ENCODE measurements at places on chromosomes 7 and 10.

GRCh38 chr7:104149822-104150221 is 58.0 kb downstream of the ORC5 start:
- no peak for DNase-seq

- DNase-seq = no peak
Observed at GRCh38 chr7:142401951-142402350, 144.1 kb upstream of the PRSS58 start.

DNA sequence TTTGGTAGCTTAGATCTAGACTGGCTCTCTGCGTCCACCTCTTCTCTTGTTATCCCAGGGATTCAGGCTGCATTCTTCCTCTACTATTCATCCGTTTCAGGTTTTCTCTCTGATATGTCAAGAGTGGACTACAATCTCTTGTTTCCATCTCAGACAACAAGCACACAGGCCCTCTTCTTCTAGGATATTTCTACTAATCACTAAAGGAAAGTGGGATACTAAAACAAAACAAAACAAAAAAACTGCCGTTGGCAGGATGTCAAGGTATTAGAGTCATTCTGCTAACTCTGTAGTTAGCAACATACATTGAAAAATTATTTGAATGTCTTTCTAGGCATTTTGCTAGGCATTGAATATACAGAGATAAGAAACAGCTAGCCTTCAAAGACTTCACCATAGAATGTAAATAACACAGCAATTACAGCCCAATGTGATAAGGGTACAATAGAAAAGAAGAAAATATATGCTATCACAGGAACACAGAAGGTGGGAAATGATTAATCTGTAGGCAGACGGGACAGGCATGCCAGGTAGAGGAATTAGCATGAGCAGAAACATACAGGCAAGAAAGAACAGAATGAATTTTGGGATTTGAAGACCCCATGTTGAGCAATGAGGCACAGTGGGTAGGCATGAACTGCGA is 210.5 kb downstream of the CSTF2T start:
- DNase-seq = no peak

DNA sequence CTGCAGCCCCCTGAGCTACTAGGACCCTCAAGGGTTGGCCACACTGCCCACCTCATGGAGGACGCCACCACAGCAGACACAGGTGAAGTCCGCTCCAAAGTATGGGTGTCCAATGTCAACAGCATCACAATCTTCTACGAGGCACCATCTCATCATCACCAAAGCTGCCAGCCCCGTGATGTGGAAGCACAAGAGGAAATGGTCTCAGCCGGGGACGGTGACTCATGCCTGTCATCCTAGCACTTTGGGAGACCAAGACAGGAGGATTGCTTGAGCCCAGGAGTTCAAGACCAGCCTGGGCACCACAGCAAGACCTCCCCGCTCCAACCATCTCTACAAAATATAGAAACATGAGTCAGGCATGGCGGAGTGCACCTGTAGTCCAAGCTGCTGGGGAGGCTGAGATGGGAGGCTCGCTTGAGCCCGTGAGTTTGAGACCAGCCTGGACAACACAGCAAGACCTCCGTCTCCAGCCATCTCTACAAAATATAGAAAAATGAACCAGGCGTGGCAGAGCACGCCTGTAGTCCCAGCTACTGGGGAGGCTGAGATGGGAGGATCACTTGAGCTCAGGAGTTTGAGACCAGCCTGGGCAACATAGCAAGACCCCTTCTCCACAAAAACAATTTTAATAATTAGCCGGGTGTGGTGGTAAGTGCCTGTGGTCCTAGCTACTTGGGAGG is 48.8 kb upstream of the MYL10 start:
- no peak for DNase-seq

DNA sequence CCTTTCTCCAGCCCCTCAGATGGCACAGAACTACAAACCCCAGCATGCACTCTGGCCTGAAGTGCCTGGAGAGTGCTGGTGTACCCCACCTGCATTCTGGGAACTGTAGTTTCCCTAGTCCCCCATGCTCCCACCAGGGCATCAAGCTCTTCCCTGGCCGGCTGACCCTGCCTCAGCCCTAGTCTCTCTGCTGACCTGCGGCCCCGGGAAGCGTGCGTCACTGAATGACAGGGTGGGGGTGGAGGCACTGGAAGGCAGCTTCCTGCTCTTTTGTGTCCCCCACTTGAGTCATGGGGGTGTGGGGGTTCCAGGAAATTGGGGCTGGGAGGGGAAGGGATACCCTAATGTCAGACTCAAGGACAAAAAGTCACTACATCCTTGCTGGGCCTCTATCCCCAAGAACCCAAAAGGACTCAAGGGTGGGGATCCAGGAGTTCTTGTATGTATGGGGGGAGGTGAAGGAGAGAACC is 2.1 kb downstream of the NOS3 start:
- DNase-seq = no peak

DNA sequence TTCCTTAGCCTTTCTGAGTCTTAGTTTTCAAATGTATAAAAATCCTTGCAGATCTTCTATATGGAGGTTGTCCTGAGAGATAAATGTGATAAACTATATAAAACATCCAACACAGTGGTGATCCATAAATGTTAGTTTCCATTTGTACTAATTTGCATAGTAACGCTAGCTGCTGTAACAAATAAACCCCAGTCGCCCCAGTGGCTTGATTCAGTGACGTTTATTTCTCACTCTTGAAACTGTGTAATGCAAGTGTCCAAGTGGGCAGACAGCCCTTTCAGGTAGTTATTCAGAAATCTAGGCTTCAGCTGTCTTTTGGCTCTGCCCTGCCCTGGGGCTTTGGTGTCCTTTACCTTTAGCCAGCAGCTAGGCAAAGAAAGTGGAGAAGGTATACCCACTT is 106.3 kb downstream of the VTI1A start:
- DNase-seq = no peak

DNA sequence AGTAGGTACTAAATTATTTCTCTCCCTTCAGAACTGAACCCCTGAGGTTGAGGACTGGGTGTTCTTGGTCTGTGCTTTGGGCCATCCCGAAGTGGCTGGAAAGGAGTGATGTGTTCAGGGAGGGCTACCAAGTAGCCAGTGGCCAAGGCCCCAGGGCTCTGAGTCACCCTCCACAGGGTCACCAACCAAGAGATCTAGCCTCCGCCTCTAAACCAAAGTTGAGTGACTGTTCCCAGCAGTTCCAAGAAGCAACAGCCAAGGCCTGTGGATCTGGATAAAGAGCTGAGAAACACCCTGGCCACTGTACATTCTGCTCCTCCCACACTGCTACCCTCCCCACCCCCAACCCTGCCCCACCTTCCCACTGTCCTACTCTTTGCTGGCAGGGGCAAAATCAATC is 35.5 kb upstream of the KCNMA1 start:
- DNase-seq = no peak

GRCh38 chr10:126198681-126199080 is 189.6 kb downstream of the ADAM12 start:
- DNase-seq = no peak

- DNase-seq = no peak
Observed at GRCh38 chr10:101961591-101962498, 94.1 kb downstream of the ARMH3 start.

GRCh38 chr10:93947055-93947454 is 46.7 kb upstream of the PLCE1 start:
- DNase-seq = no peak

DNA sequence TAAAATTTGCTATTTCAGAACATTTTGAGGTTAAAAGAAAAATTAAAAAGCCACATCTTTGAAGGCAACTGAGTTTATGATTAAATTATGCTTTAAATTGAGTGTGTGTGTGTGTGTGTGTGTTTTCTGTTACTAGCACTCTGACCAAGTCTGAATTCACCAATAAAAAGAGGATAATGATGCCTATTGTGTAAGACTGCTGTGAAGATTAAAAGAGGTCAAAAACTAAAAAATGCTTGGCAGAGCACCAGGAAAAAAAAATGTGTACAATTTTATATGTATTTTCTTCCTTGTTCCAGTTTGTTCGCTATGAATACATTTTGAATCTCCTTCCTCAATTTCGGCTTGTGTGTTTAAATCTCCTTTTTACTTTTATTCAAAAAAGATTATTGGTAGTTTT is 316.6 kb upstream of the MAGI2 start:
- no peak for DNase-seq

- DNase-seq = no peak
Observed at GRCh38 chr7:44980393-44981034, 1.7 kb upstream of the MYO1G start.

DNA sequence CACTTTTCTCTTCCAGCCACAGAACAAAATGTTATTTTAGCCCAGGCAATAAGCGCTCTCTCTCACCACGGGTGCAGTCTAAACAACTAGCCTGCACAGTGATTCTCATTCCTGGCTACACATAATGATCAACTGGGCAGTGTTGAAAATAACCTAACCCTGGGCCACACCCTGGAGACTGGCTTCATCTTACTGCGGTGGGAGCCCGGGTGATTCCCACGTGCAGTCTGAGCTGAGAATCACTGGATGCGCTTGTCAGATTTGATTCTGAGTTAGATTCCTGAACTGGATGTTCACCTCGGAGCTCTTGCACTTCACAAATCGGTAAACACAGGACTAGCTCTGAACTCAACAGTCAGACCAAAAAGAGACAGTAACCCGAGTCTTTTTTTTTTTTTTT is 14.9 kb downstream of the ZC3HAV1 start:
- no peak for DNase-seq

GRCh38 chr7:2008101-2008935 is 224.4 kb downstream of the MAD1L1 start:
- DNase-seq = no peak

DNA sequence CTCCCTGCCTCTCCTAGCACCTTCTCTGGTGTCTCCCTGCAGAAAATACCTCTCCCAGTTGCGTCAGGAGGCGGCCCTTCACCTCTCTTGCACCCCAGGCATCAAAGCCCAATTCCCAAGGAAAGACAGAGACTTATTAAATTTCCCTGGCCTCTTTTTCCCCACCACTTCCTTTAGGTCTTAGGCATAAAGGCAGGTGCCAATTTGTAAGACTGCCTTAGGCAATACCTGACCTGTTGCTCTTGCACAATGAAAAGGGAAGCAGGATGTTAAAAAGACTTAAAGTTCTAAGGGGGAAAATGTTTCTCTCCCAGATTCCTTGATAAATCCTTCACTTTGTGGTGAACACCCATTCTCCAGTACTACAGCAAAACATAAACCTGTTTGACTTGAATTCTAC is 186.7 kb downstream of the SLC25A13 start:
- DNase-seq = no peak

DNA sequence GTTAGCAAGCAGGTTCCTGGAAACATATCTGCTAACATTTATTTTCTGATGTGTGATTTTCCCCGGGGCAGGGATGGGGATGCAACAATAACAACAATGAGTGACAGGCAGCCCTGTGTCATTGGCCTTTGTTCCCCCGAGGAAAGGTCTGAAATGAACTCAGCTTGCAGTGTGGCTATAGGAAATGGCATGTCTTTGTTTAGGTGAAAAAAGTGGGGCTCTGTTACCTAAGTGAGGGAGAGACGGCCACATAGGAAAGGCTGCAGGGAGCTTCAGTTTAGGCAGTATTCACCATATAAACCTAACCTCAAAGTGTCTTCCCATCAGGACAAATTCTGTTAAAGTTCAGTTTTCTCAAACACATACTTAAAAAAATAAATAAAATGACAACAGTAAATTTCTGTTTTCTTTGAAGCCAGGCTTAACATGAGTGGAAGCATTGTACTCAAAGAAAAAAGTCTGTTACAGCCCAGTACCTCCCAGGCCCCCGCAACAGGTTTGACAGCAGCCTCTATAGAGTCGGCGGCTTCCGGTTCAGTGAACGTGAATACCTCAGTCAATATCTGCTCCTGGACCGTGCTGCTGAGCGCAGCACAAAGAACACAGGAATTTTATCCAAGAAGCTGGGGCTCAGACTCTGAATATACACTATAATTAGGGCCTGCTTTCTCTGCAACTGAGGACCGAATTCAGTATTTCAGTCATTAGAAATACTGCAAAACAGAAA is 168.3 kb downstream of the GLI3 start:
- no peak for DNase-seq

- no peak for DNase-seq
Observed at GRCh38 chr7:259751-260405, 30.1 kb upstream of the FOXL3 start.
